GM10248 (cell line): ENCODE measurements at places on chromosomes 6 and 20.

DNA sequence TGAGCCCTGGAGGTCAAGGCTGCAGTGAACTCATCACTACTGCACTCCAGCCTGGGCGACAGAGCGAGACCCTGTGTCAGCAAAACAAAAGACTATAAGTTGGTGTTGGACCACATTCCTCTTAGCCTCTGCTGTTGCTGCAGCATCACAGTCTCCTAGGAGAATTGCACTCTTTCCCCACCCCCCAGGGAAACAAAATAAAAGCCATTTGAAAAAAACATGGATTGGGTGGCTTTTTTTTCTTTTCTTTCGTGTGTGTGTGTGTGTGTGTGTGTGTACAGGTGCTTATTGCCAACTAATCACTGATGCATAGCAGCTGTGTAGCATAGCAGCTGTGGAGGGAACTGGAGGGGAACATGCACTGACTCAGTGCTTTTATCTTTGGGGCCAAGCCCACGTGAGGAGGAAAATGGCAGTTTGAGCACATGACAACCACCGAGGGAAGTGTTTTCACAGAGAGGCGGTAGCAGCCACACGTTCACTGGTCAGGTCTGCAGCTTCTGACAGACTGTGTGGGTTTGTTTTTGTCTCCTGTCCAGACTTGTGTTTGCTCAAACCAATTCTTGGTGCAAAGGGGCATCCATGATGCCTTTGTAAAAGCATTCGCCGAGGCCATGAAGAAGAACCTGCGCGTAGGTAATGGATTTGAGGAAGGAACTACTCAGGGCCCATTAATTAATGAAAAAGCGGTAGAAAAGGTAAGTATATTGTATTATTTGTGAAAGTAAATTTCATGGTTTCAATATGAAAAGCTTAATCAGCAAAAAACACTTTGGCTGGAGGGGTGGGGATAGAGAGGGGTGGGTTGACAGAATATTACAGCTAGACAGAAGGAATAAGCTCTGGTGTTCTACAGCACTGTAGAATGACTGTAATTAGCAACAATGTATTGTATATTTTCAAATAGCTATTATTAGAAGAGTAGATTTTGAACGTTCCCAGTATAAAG, 27.7 kb downstream of the ALDH5A1 start:
- peak; percentile 68 for DNase-seq

- DNase-seq, result no peak
These were observed 42.3 kb downstream of the NINL start for GRCh38 chr20:25543068-25543467.

DNA sequence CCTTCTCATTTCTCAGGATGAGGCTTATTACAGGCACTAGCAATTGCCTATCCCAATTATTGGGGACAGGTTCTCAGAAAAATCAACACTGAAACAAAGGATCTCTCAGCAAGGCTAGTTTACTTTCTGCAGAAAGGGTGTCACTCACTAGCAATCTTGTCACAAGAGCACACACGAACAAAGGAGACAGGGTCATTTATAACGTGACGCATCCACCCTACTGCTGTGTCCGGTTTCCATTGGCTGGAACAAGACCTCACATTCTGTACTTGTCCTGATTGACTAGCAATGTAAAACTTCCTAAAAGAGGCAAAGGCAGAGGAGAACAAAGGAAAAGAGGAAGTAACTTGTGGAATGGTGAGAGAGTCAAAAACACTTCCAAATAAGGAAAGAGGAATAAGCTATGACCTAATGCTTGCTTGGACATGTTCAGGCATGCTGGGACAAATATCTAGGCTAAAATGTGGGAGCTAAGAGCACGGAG, 160.2 kb upstream of the STXBP5 start:
- no peak for DNase-seq

DNA sequence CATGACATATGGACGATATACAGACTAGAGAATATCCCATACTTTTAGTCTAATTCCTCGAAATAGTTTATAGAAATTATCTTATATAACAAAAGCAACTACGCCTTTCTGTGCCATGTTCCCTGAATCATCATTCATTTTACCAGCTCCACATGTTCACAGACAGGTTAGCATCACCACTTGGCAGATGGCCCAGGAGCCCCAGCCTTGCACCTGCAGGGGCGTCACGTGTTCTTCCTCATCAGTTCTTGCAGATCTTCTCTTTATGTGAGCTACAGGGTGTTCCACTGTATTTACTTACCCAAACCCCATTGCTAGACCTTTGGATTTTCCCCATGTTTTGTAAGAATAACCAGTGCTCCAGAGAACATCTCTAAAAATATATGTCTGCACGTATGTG, 12.6 kb upstream of the BNIP5 start:
- no peak for DNase-seq

DNA sequence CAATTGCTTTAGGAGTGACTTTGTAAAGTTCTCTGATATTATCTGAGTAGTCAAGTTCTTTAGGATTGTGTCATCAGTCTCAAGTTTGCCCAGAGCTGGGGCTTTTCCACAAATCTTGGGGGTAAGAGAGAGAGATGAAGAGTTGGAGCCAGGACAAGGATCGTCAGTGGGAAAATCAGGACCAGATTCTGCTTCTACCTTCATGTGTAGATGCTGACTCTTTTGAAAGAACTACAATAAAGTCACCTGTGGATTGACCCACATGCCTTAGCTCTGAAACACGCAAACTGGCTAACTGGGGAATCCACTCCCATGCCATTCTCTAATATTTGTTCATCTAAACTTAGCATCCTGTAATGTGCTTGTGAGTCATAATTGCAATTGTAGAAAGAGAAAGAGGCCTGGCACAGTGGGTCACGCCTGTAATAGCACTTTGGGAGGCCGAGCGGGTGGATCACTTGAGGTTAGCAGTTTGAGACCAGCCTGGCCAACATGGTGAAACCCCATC, 15.6 kb upstream of the BICRAL start:
- DNase-seq, result no peak

DNA sequence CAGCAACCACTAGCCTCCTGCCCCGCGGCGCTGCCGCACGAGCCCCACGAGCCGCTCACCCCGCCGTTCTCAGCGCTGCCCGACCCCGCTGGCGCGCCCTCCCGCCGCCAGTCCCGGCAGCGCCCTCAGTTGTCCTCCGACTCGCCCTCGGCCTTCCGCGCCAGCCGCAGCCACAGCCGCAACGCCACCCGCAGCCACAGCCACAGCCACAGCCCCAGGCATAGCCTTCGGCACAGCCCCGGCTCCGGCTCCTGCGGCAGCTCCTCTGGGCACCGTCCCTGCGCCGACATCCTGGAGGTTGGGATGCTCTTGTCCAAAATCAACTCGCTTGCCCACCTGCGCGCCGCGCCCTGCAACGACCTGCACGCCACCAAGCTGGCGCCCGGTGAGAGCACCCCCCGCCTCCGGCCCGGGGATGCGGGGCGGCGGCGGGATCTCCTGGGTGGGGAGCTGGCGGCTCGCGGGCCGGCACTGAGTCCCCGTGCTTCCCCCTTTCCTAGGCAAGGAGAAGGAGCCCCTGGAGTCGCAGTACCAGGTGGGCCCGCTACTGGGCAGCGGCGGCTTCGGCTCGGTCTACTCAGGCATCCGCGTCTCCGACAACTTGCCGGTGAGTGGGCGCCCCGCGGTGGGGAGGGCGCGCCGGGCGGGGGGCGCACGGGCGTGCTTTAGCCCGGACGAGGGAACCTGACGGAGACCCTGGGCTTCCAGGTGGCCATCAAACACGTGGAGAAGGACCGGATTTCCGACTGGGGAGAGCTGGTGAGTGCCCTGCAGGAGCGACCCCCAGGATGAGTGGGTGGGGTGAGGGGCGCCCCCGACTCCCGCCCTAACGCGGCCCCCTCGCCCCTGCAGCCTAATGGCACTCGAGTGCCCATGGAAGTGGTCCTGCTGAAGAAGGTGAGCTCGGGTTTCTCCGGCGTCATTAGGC, 585 bp downstream of the PIM1 start:
- DNase-seq, result peak; percentile 29

GRCh38 chr6:161369339-161369738, 95.5 kb upstream of the AGPAT4 start:
- no peak for DNase-seq
